ENCODE measurements at places on chromosomes 1 and 21. TPM values are rescaled to one million over a fixed set of nuclear protein-coding genes. Genes with fewer than 3 reads are reported as not detected.

COL6A1 gene
- total RNA-seq, result 2.2 TPM

NKAIN1 gene
- not detected for total RNA-seq

MYBPH gene
- total RNA-seq, result not detected

APCS gene
- total RNA-seq, result not detected

DIO1 gene
- total RNA-seq, result not detected

SMIM1 gene
- 0.81 TPM for total RNA-seq

All from CD4-positive, CD25-positive, alpha-beta regulatory T cell (primary cell).